ENCODE measurements at places on chromosomes 4 and X. TPM values are rescaled to one million over a fixed set of nuclear protein-coding genes. Genes with fewer than 3 reads are reported as not detected.

- no peak for DNase-seq
Observed at GRCh38 chr4:75434105-75434504, 80.1 kb downstream of the RCHY1 start.

DNA sequence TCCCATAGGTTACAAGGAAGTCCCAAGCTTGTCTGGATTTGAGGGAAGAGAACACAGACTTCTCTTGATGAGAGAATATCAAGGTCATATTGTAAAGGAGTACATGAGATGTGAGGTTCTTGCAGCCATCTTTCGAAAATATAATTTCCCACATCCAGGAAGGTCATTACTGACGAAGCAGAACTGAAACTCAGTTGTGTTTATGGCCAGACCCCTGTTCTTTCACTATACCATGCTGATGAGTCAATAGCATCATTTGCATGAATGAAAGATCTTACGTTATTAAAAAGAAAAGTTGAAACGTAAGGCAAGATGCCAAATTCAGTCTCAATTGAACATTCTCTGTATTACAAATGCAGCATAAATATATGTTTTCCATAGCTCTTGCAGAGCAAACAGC is 14.2 kb upstream of the CCDC149 start:
- DNase-seq = no peak

GRCh38 chr4:107275225-107275624 is 239.1 kb upstream of the DKK2 start:
- no peak for DNase-seq

DNA sequence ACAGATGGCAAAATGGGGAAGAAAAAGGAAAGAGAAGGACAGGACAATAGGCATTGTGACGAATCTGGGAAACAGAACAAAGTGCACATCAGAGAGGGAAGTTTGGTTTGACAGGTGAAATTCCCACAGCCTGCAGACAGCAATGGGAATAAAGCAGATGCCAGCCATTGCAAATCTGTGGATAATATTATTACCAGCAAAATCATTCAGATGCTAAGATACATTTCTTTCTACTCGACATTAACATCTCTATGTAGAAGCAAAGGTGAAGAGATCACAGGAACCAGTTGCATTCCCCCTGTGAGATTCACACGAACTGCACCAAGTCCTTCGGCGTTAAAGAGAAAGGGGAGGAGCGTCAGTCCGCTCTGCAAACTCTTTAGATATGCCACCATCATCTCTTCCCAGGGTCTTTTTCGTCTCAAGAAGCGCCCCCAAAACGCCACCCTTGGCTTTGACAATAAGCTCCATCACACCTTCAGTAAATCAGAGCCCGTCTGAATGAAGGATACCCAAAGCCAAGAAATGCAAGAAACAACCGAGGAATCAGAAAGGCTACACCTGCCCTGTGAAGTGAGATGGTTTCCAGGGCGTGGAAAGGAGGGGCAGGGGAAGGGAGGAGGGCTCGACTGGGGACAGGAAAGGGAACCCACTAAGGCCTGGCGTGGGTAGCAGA is 1.9 kb downstream of the NEUROG2 start:
- no peak for DNase-seq

- DNase-seq = no peak
Observed at GRCh38 chr4:99848591-99849001, 32.0 kb downstream of the DAPP1 start.

GRCh38 chr4:99657798-99658197 is at the start of gene C4orf54:
C4orf54 (minus strand) TSS chr4:99657828; CDS start chr4:99654648, 3,180 bp downstream.
- DNase-seq = no peak

GRCh38 chr4:83054928-83055327 is 19.9 kb downstream of the COPS4 start:
- DNase-seq = no peak

GRCh38 chr4:155667568-155668511 is 1.2 kb downstream of the GUCY1A1 start:
- DNase-seq = peak; percentile 58

DNA sequence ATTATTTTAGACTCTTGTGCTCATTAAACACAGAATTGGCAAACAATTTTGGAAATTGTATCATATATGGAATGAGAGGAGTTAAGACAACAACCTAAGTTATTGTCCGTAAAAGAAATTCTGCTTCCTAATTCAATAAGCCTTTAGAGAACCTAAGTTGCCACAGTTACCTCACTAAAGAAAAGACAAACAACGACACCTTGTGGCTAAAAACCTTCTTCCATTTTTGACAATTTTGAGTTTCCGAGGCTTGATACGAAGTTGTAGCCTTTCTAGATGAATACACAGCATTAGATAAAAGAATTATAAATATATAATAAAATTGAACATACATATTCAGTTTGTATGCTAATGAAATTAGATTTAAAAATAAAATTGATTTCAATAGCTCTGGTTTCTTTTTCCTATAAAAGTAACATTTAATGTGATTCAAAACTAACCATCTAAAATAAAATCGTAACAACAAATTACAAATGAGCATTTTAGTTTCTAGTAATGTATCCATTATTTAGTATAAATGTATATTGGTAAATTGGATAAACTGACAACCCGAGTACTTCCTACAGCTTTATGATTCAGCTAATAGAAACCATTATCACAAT is 275.1 kb downstream of the GPM6A start:
- no peak for DNase-seq

GRCh38 chr4:81350040-81350439 is 121.7 kb downstream of the RASGEF1B start:
- DNase-seq = no peak

DNA sequence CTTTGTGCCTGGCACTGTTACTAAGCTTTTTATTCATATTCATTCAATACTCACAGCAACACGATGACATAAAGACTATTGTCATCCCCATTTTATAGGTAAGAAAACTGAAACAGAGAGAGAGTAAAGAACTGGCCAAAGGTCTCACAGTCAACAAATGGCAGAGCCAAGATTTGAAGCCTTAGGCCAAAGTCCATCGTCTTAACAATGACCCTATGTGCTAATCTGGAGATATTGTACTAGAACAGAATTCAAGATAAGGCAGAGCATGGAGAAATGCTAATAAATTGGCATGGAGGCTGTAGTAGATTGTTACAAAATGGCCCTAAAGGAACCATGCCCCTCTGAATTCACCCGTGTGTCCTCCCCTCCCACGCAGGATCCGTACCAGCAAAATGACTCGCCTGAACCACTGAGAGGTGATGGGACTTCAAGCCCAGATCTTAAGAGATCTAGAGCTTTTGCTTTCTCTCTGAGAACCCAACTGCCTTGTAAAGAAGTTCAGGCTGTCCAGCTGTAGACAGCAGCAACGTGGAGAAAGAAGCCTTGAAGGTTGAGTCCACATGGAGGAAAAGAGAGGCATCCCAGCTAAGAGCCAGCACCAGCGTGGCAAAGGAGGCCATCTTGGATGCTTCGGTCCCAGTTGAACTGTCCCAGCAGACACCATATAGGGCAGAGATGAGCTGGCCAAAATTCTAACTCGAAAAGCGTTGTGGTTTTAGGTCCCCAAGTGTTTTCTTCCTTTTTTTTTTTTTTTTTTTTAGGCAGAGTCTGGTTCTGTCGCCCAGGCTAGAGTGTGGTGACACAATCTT is 52.8 kb upstream of the RBM47 start:
- no peak for DNase-seq

- no peak for DNase-seq
Observed at GRCh38 chr4:20432088-20432487, 180.4 kb downstream of the SLIT2 start.

The MXRA5 gene
- 6.1 TPM for total RNA-seq

- no peak for DNase-seq
Observed at GRCh38 chr4:3293401-3294391, 875 bp downstream of the RGS12 start.

The FIP1L1 gene
- 66.4 TPM for total RNA-seq

DNA sequence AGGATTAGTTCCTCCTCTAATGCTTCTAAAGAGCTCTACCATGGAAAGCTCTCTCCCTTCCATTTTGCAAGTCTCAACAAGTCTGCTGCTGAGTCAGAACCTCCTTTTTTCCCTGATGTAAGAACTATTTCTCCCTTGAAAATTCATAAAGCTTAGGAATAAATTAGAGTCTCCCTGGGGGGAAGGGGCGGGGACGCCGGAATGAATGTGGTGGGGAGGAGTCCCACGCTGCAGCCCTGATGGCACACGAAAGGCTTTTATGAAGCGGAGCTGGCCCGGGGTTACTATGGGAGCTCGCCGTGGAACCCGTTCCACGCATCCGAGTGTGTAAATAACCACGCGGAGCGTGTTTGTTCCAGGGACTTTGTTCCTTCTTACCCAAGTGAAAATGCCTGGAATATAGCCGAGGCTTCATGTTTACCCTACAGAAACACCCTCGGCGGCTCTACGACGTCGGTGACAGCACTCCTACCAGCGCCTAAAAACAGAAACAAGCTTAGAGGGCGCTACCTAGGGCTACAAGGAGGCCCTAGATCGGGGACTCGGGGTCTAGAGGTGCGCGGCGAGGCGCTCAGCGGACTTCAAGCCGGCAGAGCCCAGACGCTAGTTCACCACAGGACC is 923 bp upstream of the CPEB2 start:
- DNase-seq = peak; percentile 41

The MAGEA12 gene
- total RNA-seq = not detected

The EXOC1 gene
- total RNA-seq = 30.5 TPM

The FAM47E gene
- total RNA-seq = 1.1 TPM

DNA sequence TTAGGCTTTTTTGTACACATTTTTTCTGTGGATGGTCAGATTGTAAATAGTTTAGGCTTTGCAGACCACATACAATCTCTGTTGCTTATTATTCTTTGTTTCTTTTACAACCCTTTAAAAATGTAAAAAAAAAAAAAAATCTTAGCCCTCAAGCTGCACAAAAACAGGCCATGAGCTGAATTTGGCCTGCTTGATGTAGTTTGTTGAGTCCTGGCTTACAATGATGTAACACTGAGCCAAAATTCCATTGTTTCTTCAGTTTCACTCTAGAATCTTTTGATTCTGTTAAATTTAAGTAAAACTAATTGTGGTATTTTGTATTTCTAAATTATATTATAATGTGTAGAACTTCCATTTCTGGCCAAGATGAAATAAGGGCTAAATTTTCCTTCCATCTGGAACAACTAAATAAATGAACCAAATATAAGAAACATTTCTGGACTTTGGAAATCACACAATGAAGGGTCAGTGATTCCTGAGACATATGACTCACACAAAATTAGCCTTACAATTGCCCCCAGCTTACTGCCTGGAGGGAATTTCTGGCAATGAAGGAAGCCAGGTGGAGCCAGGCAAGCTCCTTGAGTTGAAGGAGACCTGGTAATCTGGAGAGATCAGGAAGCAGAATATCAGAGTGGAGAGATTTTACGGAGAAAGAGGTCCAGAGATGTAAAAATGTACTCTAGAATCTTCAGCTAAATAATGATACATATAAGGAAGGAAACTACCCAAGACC is 29.8 kb downstream of the IQCM start:
- DNase-seq = no peak
